Activated naive CD4-positive, alpha-beta T cell (primary cell): ENCODE measurements at places on chromosomes 7 and 10.
A peak's percentile ranks its signal among the peaks of the same experiment; 100 is the strongest.

GRCh38 chr10:70328967-70329366 is 45.2 kb upstream of the NPFFR1 start:
- no peak for DNase-seq

DNA sequence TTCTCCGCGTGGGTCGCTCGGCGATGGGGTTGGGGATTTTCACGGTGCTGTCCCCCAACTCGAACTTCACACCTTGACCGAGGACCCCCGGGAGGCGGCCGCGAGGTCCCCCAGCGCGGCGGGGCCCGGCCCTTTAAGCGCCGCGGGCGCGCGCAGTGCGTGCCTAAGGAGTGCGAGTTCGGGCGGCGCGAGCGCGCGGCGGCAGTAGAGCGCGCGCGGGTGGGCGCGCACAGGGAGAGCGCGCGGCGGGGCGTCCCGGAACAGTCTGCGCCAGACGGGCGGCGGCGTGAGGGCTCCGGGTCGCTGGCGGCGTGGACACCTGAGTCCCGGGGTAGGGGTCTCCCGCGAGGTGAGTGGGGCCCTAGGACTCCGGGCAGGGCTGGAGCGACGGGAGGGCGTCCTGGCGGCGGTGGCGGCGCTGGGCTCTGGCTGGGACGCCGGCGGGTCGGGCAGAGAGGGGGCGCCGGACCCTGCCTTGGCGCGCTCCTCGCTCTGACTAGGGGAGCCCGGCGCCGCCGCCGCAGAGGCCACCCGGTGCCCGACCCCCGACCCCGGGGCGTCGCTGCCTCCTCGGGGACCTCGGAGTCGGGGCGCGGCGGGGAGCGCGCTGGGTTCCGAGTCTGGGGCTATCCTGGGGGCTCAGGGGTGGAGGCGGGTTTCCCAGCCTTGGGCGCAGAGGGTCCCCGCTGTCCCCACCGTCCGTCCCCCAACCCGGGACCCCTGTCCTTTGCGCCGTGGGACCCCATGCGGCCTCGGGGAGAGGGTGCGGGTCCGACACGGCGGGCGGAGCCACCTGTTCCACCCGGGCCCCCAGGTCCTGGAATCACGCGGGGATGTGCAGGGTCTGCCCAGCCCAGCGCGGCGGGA is at the start of gene PROSER2:
TSS of gene PROSER2 (plus strand) at position 235 of the 867 bp plus-strand sequence. CDS start 28,722 bp downstream, outside the sequence.
- peak; percentile 21 for DNase-seq

- no peak for DNase-seq
Measured at GRCh38 chr10:14349081-14349480, 18.4 kb upstream of the FRMD4A start.

- no peak for DNase-seq
Measured at GRCh38 chr10:76626386-76626785, 1011.2 kb downstream of the KCNMA1 start.

- DNase-seq, result no peak
Measured at GRCh38 chr10:69005704-69006485, 17.3 kb downstream of the KIFBP start.

DNA sequence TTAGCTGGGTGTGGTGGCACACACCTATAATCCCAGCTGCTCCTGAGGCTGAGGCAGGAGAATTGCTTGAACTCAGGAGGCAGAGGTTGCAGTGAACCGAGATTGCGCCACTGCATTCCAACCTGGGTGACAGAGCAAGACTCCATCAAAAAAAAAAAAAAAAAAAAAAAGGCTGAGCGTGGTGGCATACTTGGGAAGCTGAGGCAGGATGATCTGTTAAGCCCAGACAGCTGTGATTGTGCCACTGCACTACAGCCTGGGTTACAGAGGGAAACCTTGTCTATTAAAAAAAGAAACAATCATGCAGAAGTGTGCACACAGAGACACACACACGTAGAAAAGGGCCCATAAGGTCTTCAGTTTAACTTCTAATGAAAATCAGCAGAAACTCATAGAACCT is 150.6 kb downstream of the TPST1 start:
- DNase-seq, result no peak

- DNase-seq, result no peak
Measured at GRCh38 chr7:471866-472639, 47.6 kb downstream of the PDGFA start.

- no peak for DNase-seq
Measured at GRCh38 chr10:24213881-24214280, 4.9 kb downstream of the KIAA1217 start.

DNA sequence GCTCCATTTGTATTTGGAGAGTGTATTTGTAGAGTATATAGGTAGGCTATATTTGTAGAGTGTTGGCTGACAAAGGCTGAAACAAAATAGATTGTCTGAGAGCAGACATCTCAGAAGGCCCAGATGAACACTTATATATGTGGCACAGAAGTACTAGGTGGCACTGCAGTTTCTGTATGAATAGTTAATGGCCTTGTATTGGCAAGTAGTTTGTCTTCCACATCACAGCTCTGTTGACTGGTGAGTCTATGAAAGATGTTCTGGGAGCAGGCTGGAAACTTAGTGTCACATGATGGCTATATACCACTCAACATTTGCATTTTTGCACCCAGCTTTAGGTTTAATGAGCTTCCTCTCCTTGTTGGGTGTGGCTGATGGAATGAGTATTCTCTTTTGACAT is 51.9 kb downstream of the CCNY start:
- DNase-seq, result no peak

GRCh38 chr10:70564901-70565351 is 37.6 kb downstream of the PRF1 start:
- DNase-seq, result no peak

- DNase-seq, result no peak
Measured at GRCh38 chr10:75461672-75462649, 30.5 kb downstream of the LRMDA start.

GRCh38 chr10:127308031-127308430 is 111.6 kb upstream of the INSYN2A start:
- no peak for DNase-seq

GRCh38 chr7:151782598-151783448 is 94.1 kb downstream of the PRKAG2 start:
- peak; percentile 51 for DNase-seq

- DNase-seq, result no peak
Measured at GRCh38 chr7:107180378-107180777, 11.6 kb downstream of the HBP1 start.

GRCh38 chr7:92827464-92828120 is 8.8 kb downstream of the CDK6 start:
- no peak for DNase-seq

- DNase-seq, result no peak
Measured at GRCh38 chr10:73634421-73634820, 6.9 kb downstream of the MYOZ1 start.

GRCh38 chr10:66928776-66929175 is 2.9 kb downstream of the LRRTM3 start:
- DNase-seq, result no peak

- no peak for DNase-seq
Measured at GRCh38 chr7:22174574-22174953, 182.4 kb downstream of the RAPGEF5 start.

DNA sequence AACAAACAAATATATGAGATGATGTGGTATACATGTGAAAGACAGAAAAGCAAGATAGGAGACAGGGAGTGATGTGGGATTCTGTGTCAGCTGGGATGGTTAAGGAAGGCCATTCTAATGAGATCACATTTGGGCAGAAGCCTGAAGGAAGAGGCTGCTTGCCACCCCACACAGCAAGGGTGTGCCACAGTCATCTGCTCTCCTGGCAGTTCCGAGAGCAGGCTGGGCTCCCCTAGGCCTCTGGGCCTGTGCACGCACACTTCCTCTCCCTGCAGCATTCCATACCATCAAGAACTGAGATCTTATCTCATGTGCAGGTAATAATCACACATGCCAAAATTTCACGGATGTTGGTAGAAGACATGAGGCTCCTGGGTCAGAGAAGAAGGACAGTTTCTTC is 43.1 kb downstream of the SYPL1 start:
- no peak for DNase-seq

DNA sequence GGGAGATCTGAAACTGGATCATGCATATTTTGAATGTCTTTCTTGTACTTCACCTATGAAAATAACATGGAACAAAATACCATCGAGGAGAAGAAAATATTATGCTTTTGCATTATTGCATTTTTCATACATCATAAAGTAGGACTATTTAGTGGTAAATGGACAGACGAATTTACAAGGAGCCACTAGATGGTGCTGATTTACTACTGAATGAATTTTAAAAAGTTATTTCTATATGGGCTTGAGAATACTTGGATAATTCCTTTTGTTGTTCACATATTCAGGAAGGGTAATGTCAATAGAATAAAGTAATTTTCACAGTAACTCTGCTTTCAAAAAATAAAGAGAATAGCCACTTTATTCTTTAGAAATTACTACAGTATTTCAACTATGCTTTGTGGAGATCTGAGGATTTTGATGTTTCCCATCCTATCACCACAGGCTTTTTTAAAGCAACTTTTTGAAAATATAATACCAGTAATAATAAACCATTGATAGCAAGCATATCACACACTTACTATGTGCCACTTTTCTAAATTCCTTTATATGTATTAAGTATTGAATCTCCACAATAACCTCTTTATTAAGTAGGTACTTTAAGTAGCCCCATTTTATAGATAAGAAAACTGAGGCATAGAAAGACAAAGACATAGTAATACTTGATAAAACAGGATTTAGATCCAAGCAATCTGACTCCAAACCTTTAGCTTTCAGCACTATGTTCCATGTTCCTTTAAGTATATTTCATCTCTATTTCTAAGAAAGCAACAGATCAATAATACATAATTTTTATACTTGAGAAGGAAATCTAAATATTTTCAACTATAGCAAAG is 38.6 kb downstream of the NEBL start:
- DNase-seq, result no peak

DNA sequence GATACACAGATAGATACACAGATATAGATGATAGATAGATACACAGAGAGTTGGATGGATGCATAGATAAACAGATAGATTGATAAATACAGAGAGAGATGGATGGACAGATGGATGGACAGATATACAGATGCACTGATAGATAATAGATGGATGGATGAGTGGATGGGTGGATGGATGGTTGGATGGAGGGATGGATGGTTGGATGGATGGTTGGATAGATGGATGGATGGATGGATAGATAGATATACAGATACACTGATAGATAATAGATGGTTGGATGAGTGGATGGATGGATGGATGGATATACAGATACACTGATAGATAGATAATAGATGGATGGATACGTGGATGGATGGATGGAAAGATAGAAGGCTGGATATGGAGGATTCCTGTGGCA is 290.0 kb upstream of the SHH start:
- DNase-seq, result no peak

DNA sequence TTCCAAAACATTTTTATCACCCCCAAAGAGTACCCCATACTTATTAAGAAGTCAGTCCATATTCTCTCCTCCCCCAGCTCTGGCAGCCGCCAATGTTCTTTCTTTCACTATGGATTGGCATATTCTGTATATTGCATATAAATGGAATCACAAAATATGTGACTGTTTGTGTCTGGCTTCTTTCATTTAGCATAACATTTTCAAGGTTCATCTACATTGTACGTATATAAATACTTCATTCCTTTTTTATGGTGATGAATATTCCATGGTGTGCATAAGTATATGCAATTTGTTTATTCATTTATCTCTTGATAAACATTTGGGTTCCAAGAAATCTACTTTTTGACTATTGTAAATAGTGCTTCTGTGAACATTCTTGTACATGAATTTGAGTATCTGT is 653.1 kb downstream of the XPNPEP1 start:
- DNase-seq, result no peak

DNA sequence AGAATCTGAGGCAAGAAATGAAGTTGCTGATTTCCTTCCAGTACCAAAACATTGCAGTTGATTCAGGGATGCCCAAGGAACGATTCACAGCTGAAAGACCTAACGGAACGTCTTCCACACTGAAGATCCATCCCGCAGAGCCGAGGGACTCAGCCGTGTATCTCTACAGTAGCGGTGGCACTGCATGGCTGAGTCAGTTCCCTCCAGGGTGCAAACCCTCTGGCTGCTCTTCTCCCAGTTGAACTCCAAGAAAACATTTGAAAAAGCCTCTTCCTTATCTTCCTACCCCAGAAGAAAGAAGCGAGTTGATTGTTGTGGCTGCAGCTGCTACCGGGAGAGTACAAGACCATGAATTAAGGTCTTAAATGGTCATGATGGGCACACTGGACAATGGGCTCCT is 147.1 kb upstream of the PRSS1 start:
- DNase-seq, result no peak

DNA sequence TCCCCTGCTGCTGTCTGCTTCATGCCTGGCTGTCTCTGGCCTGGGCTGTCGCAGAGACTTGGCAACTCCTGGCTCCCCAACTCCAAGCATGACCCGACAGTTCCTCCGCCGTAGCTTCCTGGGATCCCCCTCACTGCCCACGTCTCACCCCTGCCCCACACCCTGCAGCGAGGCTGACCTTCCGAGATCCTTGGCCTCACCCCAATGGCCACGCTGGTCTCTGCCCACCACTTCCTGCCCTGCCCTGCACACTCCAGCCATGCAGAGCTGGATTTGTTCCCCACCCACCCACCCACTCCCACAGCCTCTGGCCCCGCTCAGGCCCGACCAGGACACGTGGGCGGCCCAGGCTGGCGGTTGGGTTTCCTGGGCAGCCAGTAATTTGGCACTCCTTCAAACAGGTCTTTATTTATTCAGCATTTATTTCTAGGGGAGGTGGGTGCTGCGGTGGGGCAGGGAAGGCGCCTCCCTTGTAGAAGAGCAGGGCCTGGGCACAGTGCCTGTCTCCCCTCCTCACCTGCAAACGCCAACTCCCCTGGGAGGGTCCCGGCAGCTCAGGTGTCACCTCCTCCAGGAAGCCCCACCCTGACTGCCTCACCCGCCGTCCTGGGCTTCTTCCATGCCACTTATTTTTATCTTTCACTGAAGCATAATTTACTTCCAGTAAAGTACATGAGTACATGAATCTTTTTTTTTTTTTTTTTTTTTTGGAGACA is 25.5 kb downstream of the GTF2IRD1 start:
- DNase-seq, result no peak

GRCh38 chr7:71325151-71325550 is 193.2 kb downstream of the GALNT17 start:
- DNase-seq, result no peak

DNA sequence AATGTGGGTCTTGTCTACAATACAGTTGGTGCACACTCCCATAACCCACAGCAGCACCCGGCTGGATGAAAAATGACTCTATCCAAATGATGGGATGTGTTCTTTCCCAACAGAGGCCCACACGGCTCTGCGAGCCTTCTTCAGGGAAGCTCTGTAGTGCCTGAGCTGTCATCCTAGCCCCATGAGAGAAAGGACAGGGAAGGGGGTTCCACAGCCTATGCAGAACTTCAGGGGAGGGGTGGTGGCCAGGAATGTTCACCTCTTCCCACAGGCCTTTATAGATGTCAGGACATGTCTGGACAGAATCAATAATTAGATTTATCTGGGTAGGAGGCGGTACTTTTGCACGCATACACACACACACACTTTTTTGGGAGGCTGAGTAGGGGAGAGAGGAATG is 109.0 kb downstream of the JCAD start:
- DNase-seq, result no peak

GRCh38 chr7:149237502-149237901 is 1.9 kb upstream of the ZNF212 start:
- no peak for DNase-seq

GRCh38 chr7:28893888-28894287 is 64.2 kb downstream of the TRIL start:
- no peak for DNase-seq
